Amniotic stem cell (primary cell): ENCODE measurements at places on chromosomes 16 and 17.

DNA sequence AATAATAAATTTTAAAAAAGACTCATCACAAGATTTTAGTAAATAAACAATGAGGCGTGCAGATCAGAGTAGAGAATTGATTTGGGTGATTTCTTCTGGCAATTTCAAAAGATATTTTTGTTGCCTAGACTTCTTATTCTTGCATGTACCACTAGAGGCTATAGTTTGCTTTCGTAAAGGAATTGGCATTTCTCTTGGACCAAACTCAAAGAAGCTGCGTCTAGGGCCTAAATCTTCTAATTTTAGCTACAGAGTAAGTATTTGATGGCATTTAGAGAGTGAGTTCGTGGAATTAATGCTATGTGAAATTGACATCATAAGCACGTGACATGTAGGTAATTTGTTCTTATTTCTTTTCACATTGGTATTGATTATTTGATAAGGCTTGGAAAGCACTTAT, 24.4 kb upstream of the ABCC11 start:
- DNase-seq, result no peak

DNA sequence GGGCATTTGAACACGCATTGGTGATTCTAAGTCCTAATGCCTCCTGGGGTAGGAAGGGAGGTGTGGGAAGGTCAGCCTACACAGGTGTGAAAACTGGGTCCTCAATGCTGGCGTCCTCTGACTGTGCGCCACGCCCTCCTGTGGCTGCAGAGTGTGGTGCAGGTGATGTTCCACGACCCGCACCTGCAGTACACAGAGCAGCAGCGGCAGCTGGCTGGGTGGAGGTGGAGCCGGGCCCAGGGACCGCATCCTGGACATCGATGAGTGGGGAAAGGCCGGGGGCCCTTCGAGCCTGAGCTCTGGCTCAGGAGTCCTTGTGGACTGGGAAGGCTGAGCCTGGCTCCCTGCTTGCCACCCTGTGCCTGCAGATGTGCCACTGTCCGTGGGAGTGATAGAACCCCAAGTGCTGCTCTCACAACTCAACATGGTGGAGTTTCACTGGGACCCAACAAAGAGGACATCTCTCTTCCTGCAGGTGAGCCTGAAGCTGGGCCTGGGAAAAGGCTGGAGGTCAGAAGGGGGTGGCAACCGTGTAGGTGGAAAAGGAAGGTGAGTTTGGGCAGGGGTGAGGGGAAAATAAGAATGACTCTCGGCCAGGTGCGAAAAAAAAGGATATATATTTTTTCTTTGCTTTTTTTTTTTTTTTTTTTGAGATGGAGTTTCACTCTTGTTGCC, 14.0 kb upstream of the STAC2 start:
- no peak for DNase-seq

DNA sequence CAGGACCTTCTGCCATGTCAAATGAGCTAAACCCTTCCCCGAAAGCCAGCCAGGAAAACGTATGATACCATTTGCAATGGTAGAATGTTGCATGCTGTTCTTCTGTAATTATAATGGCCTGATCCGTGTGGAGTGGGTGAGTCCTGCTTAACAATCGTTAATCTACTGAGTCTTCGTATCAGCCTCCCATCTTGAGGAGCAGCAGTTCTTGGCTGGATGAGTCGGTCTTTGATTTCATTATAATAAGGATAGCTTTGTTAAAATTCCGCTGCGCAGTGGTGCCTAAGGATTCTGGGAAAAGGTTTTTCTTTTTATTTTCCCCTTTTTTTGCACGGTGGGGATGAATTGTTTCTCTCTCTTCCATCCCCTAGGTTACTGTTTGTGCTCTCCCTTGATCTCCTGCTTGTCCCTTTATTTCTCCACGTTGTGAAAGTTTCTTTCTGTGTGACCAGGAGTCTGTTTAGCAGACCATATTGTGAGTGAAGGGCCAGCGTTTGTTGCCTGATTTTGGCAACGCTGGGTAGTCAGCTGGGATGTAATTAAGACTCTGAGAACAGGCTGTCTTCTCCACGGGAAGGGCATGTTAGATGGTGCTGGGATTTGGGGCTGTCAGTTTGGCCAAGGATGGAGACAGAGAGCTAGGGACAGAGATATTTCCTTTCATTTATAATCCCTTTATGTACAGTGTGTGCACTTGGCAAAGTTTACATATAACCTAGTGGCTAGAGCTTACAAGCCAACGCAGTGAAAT, 263.0 kb downstream of the FTO start:
- DNase-seq, result no peak

- no peak for DNase-seq
These were observed 140.8 kb downstream of the FTO start for GRCh38 chr16:53844804-53845203.

- DNase-seq, result no peak
These were observed 33.7 kb downstream of the TRIM25 start for GRCh38 chr17:56880133-56880532.

DNA sequence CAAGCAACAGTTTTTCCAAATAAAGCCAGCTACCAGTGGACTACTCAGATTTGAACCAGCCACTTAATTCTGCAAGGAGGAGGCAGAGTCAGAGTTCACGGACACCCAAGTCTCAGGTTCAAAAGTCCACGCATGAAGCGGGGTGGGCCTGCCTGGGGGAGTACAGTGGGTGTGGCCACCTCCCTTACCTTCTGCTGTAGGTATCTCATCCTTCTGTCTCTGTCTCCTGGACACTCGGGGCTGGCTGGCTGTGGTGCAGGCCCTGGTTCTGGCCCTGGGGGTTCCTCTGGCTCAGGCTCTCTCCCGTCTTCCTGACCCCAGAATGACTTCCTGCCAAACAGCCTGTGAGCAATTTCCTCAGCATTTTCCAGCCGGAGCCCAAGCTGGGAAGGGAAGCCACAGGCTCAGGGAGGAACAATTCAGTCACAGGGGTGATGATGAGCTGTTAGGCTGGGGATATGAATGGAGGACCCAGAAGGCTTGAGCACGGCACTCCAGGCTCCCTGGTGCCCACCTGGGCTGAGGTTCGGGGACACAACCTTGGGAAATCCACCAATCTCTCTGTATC, 101.9 kb downstream of the LITAF start:
- DNase-seq, result no peak

DNA sequence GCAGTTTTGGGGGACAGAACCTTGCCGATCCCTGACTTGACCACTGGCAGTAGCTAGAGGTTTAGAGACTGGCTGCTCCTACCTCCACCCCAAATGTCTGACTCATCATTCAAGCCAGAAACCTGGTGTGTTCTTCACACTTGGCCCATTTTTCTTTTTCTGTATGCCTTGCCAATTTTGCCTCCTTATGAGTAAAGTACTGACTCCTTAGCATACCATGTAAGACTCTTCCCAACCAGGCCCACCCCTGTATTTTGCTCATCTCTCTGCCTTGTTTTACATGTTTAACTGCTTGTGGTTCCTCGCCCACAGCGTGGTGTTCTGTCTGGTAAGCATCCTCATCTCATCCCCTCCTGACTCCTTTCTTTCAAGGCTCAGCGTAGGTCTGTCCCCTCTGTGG, 37.9 kb downstream of the NUP88 start:
- DNase-seq, result no peak

DNA sequence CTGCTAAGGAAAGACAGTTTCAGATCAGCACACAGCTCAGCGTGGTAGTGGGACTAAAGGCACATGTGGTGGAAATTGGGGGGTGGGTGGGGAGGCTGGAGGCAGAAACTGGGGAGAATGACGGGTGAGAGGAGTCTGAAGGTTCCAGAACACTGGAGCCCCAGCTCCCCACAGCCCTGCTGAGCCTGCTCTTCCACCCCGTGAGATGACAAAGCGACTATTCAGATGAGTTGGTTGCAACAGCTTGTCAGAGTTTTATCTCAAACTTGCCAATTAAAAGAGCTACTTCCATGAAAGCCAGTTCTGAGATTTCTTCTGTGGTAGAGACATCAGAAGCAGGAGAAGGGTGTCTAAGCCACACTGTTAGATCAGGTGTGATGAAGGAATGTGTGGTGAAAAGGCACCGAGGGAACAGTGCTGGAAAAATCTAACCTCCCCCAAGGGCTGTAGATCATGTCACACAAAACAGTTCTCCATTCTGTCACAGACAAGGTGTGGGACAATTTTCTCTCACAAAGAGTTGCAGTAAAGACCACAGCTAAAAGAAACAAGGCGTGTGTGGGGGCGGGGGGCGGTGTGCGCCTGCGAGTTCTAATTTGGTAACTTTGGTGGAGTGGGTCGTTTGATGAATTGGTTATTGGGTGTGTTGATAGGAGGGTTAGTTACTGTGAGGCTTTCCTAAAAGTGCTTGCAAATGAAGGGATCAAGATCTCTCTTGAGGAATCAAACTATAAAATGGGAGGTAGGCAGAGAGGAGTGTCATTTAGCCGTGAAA, 39.0 kb downstream of the CCDC182 start:
- no peak for DNase-seq

GRCh38 chr16:64445649-64446048, 676.2 kb downstream of the CDH11 start:
- no peak for DNase-seq

DNA sequence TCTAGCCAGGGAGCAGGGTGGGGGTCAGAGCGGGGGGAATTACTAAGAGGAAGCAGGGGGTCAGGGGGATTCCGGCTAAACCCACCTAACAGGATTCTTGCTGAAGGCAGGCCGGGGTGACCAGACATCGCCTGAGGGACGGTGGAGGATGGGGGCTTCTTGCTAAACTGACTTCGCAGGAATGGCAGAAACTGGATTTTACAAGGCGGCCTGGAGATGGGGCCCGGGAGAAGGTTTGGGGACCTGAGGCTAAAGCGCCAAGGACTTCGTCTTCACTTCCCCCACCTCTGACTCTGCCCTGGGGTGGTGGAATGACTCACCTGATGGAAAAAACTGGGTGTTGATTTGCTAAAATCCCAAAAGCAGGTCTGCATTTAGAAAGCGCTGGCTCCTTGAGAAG, 23.5 kb downstream of the LGALS3BP start:
- DNase-seq, result no peak

DNA sequence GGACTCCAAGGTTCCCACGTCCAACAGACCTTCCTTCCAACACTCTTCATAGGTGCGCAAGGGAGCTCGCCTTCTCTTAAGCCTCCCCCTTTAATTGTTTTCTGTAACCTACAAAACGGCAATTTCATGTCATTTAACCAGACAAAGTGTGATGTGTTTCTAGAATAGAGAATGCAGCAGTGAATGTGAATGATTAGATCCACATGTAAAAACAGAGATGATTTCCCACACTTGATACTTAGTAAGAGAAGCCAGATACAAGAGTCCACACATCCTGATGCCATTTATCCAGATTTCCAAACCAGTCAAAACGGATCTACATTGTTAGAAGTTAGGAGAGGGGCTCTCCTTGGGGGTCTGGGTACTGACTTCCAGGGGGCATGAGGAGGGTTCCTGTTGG, 89.3 kb downstream of the IRF8 start:
- DNase-seq, result no peak
